ENCODE measurements at places on chromosomes 16 and 17. TPM values are rescaled to one million over a fixed set of nuclear protein-coding genes. Genes with fewer than 3 reads are reported as not detected.
A peak's percentile ranks its signal among the peaks of the same experiment; 100 is the strongest.

DNA sequence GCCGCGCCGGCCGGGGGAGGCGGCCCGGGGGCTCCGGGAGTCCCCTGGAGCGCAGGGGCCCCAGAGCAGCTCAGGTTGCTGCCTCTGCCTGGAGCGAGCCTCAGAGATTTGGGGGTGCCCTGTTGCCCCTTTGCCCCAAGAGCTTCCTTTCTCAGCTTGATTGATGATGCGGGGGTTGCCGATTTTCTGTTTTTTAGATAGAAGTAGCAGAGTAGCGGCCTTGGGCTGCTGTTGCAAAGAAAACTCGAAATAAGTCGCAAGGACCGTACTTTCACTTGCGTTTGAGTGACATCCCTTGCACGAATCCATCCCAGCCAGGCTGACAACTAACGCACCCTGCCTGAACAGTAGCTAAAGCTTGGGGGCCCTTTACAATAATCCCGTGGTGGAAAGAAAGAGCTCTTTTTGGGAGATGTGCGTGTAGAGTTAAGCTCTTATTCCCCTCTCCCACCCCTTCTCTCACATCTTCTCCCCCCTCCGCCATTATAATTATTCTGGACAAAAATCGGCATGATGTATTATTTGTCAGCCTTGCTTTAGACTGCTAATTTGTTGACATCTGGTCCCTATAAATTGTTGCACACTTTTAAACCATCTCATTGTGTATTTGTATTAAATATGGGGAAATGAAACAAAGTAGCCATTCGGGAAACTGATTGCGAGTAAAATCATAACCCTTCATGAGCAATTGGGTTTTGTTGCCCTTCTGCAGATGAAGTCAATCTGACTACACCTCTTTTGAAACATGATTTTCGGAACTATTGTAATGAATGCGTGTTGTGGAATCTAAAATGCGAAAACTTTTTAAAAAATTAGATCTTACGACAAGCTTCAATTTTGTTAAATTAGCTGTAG lies 873 bp downstream of the USP10 start:
- H3K36me3 ChIP-seq, result no peaks in the 10 kb centered on the region
- peak overlapping the region; percentile 88 for H3K4me3 ChIP-seq
- H3K27ac ChIP-seq, result peak overlapping the region; percentile 87
- no peak for DNase-seq
- peaks cover 16% of the 10 kb centered on the region for H3K4me1 ChIP-seq
- no peaks in the 10 kb centered on the region for H3K27me3 ChIP-seq

GRCh38 chr17:16623282-16623681 lies 30.4 kb downstream of the ZNF624 start:
- no peak overlapping the region for H3K27ac ChIP-seq
- no peaks in the 10 kb centered on the region for H3K4me1 ChIP-seq
- H3K4me3 ChIP-seq, result no peak overlapping the region
- no peak for DNase-seq
- peaks cover 9% of the 10 kb centered on the region for H3K36me3 ChIP-seq

DNA sequence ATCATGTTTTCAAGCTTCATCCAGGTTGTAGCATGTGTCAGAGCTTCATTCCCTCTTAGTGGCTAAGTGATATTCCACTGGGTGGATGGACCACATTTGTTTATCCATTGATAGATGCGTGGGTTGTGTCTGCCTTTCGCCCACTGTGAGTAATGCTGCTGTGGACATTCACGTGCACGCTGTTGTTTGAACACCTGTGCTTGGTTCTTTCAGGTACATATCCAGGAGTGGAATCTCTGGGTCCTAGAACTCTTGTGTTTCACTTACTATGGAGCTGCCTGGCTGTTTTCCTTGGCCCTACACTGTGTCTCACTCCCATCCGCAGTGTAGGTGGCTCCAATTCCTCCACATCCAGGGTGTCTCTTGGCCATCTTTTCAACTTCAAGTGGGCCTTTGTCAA lies 224.2 kb downstream of the C16orf95 start:
- DNase-seq, result no peak
- H3K36me3 ChIP-seq, result no peaks in the 10 kb centered on the region
- H3K4me3 ChIP-seq, result no peak overlapping the region

DNA sequence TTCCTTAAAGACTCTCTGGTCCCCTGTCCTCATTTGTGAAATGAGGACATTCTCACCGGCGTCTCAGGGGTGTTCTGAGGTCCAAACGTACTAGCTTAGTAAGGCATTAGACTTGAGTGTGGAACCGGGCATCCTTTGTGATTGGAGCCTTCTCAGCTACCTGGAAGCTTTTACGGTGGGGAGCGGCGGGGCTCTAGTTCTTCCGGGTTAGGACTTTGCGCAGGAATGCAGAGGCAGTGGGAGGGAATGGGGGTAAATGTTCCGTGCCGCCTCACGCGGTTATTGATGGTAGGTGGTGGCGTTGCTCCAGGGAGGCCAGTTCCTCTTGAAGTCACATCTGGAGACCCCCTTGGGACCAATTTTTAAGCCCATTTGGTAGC lies 113.6 kb downstream of the SNX29 start:
- no peak for DNase-seq
- H3K36me3 ChIP-seq, result no peaks in the 10 kb centered on the region
- no peak overlapping the region for H3K27ac ChIP-seq
- H3K27me3 ChIP-seq, result no peaks in the 10 kb centered on the region

- no peak overlapping the region for H3K4me3 ChIP-seq
- DNase-seq, result no peak
- H3K27me3 ChIP-seq, result no peaks in the 10 kb centered on the region
- no peaks in the 10 kb centered on the region for H3K36me3 ChIP-seq
- H3K4me1 ChIP-seq, result no peaks in the 10 kb centered on the region
- no peak overlapping the region for H3K27ac ChIP-seq
These were observed 26.4 kb upstream of the TMEM220 start for GRCh38 chr17:10756185-10756584.

- no peak for DNase-seq
- no peak overlapping the region for H3K27ac ChIP-seq
- peaks cover 40% of the 10 kb centered on the region for H3K4me1 ChIP-seq
- H3K4me3 ChIP-seq, result no peak overlapping the region
- H3K27me3 ChIP-seq, result no peaks in the 10 kb centered on the region
These were observed 17.3 kb upstream of the HEXD start for GRCh38 chr17:82400830-82401229.

GRCh38 chr16:57146735-57147134 lies 39.1 kb downstream of the PSME3IP1 start:
- H3K4me1 ChIP-seq, result peaks cover 20% of the 10 kb centered on the region
- no peak for DNase-seq
- no peaks in the 10 kb centered on the region for H3K36me3 ChIP-seq
- H3K27me3 ChIP-seq, result no peaks in the 10 kb centered on the region

DNA sequence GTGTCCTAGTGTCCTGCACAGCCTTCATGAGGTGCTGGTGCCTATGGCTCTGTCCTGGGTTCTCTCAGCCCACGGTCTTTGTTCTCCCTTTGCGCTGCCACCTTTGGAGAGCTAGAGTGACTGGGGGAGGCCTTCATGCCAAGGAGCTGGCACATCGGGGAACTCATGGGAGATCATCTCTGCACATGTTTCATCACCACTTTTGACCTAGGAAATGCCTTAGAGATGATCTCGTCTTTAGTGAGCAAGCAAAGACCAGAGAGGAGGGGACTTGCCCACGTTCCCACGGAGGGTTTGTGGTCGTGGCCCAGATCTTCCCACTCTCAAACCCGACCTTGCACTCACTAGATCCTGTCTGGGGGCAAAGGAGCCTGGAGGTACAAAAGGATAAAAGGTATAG lies 23.5 kb downstream of the TBX4 start:
- no peaks in the 10 kb centered on the region for H3K36me3 ChIP-seq
- no peaks in the 10 kb centered on the region for H3K27me3 ChIP-seq
- H3K4me1 ChIP-seq, result no peaks in the 10 kb centered on the region
- DNase-seq, result no peak

- H3K4me1 ChIP-seq, result peaks cover 34% of the 10 kb centered on the region
- H3K27ac ChIP-seq, result peak overlapping the region; percentile 97
- DNase-seq, result peak; percentile 98
- no peaks in the 10 kb centered on the region for H3K27me3 ChIP-seq
- H3K4me3 ChIP-seq, result peak overlapping the region; percentile 78
- peaks cover 75% of the 10 kb centered on the region for H3K36me3 ChIP-seq
These were observed 6.7 kb upstream of the CD68 start for GRCh38 chr17:7572588-7573323.

- H3K36me3 ChIP-seq, result peaks cover 37% of the 10 kb centered on the region
- H3K27me3 ChIP-seq, result no peaks in the 10 kb centered on the region
- DNase-seq, result no peak
- H3K4me3 ChIP-seq, result no peak overlapping the region
- H3K27ac ChIP-seq, result no peak overlapping the region
These were observed 6.0 kb downstream of the DDX19B start for GRCh38 chr16:70304892-70305448.

- H3K36me3 ChIP-seq, result no peaks in the 10 kb centered on the region
- H3K4me3 ChIP-seq, result peak within 1 kb of the TSS; percentile 91
- DNase-seq, result peak; percentile 44
- peak within 1 kb of the TSS; percentile 98 for H3K27ac ChIP-seq
These were observed at the start of gene SGF29 for GRCh38 chr16:28553776-28554633. Gene SGF29, plus strand, starts transcription at chr16:28553920. Its CDS starts 27,150 bp downstream, at chr16:28581070.

DNA sequence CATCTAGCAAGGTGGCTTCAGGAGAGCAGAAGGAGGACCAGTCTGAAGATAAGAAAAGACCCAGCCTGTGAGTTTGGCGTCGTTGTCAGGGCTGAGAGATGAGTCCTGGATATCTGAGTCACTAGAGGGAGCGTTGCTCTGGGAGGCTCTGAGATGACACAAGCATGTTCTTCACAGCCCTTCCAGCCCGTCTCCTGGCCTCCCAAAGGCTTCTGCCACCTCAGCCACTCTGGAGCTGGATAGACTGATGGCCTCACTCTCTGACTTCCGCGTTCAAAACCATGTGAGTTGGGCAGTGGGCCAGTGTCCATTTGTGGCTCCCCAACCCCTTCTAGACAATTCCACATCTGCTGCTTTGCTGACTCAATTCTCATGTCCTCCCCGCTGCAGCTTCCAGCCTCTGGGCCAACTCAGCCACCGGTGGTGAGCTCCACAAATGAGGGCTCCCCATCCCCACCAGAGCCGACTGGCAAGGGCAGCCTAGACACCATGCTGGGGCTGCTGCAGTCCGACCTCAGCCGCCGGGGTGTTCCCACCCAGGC lies 2.3 kb downstream of the TGFB1I1 start:
- no peak overlapping the region for H3K4me3 ChIP-seq
- no peak for DNase-seq
- no peaks in the 10 kb centered on the region for H3K36me3 ChIP-seq
- no peak overlapping the region for H3K27ac ChIP-seq
- H3K4me1 ChIP-seq, result peaks cover 24% of the 10 kb centered on the region

GRCh38 chr16:72673118-72673517 lies 374.8 kb downstream of the ZFHX3 start:
- H3K4me3 ChIP-seq, result no peak overlapping the region
- H3K36me3 ChIP-seq, result no peaks in the 10 kb centered on the region
- DNase-seq, result no peak
- no peak overlapping the region for H3K27ac ChIP-seq
- no peaks in the 10 kb centered on the region for H3K4me1 ChIP-seq
- H3K27me3 ChIP-seq, result no peaks in the 10 kb centered on the region

DNA sequence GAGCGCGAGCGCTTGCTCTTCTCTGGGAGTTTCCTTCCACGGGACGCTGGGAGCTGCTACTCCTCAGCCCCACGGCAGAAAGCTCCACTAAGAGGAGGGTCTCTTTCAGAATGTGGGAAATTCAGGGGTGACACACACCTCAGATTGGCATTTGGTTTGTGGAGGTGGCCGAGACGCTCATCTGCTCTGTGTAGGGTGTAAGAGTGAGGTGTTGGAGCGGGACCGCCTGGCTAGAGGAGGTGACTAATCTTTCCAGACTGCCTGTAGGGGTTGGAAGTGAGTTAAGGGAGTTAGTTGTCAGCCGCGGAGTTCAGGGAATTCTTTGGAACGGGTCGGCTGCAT lies 735 bp downstream of the PSMD11 start:
- H3K4me1 ChIP-seq, result peaks cover 40% of the 10 kb centered on the region
- H3K27me3 ChIP-seq, result no peaks in the 10 kb centered on the region
- no peaks in the 10 kb centered on the region for H3K36me3 ChIP-seq
- H3K4me3 ChIP-seq, result peak overlapping the region; percentile 81
- no peak for DNase-seq

The KIF18B gene
- total RNA-seq, result 3.3 TPM

The ZPBP2 gene
- total RNA-seq, result not detected

The KRT39 gene
- not detected for total RNA-seq

The TMEM186 gene
- total RNA-seq, result 9.7 TPM

The CD300LD gene
- not detected for total RNA-seq

The RAB11FIP3 gene
- 8.0 TPM for total RNA-seq

The KRT16 gene
- total RNA-seq, result 156 TPM

The EPX gene
- total RNA-seq, result not detected

The CD79B gene
- total RNA-seq, result 2.0 TPM

Measured in esophagus squamous epithelium (tissue), 5 donors.